Activated naive CD4-positive, alpha-beta T cell treated with anti-CD3 and anti-CD28 coated beads, Interleukin-2, amount 50 U/mL, for 72 hours (primary cell): ENCODE measurements at places on chromosomes 3 and 15.

- no peak for DNase-seq
These were observed 145.5 kb downstream of the WNT5A start for GRCh38 chr3:55341502-55342031.

GRCh38 chr15:71957026-71957425 lies 146.7 kb downstream of the NR2E3 start:
- DNase-seq: no peak

DNA sequence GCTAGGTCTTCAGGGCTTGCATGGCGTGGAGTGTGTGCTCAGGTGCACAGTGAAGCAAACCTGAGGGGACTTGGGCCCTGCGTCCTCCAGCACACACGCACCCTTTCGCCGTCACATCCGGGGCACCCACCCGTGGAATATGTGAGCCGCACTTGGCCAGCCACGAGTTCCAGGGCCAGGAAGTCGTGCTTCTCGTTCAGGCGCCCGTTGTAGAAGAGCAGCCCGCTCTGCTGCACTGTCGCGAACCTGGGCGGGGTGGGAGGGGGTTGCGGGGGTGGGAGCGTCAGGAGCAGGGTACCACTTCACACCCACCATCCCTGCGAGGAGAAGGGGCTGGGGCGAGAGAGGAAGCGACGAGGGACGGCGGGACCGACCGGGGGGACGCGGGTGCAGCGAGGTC lies 7.1 kb downstream of the CELSR3 start:
- DNase-seq: peak; percentile 45

DNA sequence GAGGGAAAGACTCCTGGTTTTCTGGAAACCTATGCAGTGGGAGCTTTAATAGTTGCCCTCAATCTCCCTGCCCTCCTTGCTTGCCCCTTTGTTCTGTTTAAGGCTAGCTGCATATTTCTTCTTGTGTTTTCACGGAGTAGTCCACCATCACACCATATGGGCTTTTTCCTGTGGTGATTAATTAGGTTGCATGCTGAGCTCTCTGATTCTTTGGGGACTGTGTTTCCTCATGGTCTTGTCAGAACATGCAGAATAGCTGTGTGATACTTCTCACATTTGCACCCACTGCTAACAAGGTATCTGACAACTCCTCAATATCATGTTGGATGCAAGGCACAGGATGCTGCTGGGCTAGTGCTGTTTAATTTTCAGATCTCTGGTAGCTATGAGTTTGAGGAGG lies 139.6 kb downstream of the PTPRG start:
- DNase-seq: no peak

DNA sequence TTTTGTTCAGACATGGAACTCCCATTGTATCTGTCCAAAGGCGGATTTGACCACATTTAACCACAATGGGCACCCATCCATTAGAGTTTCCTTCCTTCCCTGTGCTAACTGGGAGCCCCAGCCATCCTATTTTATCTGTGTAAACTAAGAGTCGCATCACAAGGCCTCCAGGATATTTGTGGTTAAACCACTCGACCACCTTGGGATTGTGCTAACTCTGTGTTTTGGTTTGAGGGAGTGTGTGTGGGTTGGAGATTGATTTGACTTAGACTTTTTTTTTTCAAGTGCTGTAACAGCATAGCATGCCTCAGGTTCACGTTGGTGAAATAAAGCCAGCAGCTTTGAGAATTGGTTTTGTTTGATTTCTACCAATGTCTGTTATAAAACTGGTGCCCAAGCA lies 100.4 kb upstream of the TP63 start:
- DNase-seq: no peak

DNA sequence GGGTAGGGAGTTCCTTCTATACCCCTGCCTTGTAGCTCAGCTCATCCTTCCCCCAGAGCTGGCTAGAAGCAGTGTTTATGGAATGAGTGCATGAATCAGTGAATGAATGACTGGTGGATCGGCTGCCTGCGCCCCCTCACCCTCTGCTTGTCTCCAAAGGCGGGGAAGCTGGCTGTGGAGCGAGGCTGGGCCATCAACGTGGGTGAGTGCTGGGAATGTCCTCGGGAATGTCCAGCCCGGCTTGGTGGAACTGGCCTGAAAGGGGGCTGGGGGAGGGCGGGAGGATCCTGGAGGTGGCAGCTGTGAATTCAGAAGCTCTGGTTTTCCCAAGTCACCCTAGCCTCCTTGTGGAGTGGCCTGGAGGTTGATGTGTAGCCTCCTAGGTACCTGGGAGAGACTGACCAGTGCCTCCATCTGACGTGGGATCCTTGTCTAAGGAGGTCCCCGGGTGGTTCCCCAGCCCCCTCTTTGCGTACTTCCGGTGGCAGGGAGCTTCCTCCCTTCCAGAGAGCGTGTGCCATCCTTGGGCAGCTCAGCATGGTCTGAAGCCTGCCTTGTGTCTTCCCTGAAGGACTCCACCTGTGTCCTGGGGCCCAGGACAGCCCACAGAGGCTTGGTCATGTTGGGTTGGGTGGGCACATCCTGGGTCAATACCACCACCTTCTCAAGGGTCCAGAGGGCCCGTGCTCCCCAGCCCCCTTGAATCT lies 18.4 kb downstream of the HDAC11 start:
- DNase-seq: no peak

GRCh38 chr3:89264037-89264560 lies 156.7 kb downstream of the EPHA3 start:
- no peak for DNase-seq

DNA sequence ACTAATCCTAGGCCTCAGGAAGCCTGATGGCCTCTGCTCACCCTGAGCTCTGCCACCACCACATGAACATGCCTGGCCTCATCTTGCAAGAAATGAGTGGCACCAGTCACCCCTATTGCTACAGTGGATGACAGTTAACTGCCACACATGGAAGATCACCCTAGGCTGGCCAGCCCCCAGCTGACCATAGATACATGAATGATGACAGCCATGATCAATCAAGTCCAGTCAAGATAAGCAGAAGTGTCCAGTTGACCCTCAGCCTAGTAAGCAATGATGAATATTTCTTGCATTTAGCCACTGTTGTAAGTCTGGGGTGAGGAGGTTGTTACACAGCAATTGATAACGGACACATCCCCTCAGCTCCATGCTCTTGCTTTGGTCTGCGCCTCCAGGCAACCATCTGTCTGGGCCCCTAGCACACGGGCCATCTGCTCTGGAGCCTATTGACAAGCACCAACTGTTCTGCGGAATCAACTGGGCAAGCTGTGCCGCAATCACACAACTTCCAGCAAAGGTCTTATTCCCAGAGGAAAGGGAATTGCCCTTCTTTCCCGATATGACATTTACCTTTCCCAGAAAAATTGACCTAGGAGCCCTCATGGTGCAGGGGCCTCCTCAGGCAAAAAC lies 2.2 kb upstream of the LYZL4 start:
- no peak for DNase-seq

DNA sequence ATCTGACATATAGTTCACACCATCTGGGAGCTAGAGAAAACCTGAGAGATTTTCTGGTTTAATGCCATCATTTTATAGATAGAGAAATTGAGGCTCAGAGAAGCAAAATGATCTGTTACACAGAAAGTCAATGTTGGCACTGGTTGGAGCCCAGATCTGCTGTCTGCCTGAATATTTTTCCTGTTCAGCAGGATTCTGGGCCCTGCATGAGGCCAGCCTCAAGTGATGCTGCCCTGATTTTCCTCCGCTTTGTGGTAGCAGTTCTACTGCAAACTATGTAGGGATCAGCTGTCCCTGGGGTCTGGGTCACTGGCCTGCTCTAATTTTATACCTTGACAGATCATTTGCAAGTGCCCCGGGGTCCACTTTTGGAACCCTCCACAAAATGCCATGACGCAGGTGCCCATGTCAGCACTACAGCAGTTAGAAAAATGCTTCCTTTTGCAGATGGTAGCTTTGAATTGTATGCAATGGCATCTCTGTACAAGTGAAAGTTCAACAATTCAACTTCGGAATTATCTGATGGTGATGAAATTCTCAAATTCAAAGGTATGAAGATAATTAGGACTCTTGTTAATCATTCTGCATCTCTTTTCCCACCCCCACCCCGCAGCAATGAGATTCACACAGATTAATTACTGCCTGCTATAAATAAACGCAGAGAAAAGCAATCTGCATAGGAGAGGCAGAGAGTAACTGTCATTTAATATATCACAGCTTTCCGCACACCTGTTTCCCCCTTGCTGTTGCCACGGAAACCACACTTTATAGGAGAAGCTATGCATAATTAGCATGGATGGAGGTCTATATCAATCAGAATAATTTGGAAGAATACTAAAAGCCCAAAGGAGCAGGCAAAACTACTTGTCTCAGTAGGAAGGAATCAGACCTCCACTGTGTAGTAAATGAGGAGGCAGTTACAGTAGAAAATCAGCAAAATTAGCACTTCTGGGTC lies 222.6 kb downstream of the PDCD6IP start:
- DNase-seq: no peak

DNA sequence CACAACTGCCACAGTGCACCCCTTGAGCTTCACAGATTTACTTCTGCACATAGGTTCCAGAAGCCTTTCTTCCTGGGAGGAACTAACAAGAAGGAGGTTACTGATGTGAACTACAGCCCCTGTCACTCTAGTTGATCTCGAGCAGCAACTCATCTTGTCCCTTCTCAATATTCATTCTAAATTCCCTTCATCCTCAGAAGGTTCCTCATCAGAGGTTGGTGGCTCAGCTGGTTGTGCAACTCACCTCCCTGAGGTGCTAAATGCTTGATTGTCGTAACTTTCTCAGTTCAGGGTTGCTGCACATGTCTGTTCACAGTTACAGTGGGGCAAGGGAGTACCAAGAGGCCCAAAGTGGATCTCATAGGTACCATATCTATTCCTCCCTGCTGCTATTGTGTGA lies 5.7 kb upstream of the A4GNT start:
- no peak for DNase-seq

GRCh38 chr3:63867225-63867624 lies 3.6 kb downstream of the ATXN7 start:
- no peak for DNase-seq

GRCh38 chr3:42736081-42736480 lies 33.5 kb upstream of the HHATL start:
- DNase-seq: no peak

- DNase-seq: no peak
These were observed 83.8 kb downstream of the THRB start for GRCh38 chr3:24410860-24411259.

- DNase-seq: no peak
These were observed 52.0 kb downstream of the ILDR1 start for GRCh38 chr3:121970047-121970446.

DNA sequence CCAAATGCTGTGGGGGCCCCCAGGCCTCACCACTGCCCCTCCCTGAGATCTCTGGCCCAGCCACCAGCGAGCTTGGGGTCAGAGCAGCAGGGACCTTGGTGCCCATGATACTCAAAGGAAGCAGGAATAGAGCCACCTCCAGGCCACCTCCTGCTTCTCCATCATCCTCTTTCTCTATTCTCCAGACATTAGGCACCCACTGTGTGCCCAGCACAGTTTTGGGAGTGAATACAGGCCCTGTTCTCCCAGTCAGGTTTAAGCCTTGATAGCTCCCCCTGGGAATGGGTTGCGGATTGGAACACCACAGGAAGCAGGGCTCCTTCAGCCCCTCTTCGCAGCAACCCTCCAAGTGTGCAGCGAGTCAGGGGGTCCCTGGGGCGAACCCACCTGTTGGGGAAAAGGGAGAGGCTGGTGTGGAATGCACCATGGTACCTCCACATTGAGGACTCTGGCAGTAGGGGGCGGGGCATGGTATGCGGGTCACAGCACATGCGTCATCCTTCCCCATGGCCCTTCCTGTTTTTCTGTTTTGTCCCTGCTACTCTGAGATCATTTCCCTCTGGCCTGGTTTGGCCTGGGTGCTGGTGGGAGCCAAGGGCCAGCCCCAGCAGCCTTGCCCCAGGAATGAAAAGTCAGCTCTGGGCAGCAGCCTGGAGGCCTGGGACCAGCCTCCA lies 14.2 kb upstream of the SEMA3B start:
- no peak for DNase-seq

- DNase-seq: no peak
These were observed 44.3 kb upstream of the TM4SF4 start for GRCh38 chr3:149430216-149430615.

DNA sequence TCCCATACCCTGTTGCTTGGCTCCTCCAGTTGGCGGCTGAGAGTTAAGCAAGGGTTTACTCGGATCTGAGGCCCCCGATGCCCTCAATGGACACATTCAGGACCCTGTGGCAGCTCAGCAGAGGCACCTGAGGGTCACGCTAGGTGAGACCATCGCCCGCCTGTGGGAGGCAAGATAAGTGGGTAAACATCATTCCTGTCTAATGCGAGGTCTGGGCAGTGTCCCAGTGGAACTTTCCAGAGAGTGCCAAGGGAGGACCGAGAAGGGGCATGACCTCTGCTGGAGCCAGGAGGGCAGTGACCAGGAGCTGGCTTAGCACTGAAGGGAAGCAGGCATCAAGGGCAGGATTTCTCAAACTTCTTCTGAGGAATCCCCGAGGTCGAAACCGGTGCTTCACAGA lies 65.4 kb upstream of the SEC61A1 start:
- DNase-seq: no peak

DNA sequence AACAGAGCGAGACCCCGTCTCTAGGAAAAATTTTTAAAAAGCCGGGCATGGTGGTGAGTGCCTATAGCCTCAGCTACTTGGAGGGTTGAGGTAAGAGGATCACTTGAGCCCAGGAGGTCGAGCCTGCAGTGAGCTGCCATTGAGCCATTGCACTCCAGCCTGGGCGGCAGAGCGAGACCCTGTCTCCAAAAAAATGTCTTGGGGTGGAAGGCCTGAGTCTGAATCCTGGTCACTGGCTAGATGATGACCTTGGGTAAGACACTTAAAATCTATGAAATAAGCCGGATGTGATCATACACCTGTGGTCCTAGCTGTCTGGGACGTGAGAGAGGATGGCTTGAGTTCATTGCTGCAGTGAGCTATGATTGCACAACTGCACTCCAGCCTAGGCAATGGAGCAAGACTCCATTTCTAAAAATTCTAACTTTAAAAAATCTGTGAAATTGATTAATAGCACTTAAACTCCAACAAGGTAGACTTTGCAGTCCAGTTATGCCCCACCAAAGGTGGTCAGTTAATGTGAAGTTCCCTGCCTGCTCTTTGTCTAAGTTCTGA lies 157.3 kb upstream of the UMPS start:
- DNase-seq: no peak

- no peak for DNase-seq
These were observed 76.1 kb downstream of the LDHAL6B start for GRCh38 chr15:59282515-59283337.

GRCh38 chr3:2516762-2517441 lies 418.2 kb downstream of the CNTN4 start:
- DNase-seq: no peak

- no peak for DNase-seq
These were observed 33.6 kb downstream of the ZDHHC3 start for GRCh38 chr3:44942202-44942921.

DNA sequence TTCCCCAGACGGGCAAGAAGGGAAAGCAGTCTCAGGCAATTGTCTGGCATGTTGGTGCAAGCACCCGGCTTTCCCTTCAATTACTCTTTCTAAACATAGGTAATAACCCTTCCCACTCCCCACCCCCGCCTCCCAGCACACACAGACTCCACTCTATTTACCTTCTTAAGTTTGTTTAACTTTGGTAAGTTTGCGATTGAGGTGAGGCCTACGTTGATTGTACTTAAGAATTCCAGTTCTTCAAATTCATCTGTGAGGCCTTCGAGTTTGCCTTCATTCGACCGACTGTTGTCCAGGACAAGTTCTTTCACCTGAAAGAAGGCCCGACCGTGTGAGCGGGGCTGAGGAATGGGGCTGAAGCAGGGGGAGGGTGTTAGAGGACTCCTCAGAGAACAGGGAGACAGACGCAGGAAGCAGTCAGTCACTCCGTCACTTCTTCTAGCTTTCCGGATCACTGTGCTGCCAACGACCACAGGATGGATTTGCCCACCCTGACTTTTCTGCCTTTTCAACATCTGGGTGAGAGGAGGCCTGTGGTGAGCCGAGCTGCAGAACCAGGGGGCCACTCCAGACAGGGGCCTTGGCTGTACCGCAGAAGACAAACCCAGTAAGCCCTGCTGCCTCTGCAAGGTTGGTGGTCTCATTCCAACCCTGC lies 33.0 kb downstream of the ANP32A start:
- no peak for DNase-seq
